ENCODE measurements at places on chromosomes 6 and 20.

DNA sequence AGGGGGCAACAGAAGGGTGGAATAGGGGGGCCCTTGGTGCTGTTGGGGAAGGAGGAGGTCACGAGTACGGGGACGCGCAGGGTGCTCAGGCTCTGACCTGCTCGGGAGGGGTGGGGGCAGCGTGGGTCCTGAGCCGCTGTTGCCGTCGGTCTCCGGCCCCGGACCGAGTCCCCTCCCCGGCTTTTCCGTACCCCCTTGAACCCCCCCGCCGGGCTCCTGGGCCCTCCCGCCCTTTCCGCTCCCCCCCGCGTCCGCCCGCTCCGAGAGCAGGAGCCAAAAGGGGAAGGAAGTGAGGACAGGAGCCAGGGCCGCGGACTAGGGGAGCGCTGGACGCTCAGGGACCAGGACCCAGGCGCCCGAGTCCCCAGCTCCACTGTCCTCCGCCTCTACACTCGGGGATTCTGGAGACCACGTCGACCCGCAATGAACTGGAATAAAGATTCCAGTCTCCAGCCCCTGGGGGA is at the start of gene RGL2:
TSS of gene RGL2 (minus strand) at position 170 of the 464 bp plus-strand sequence. CDS start 332 bp downstream, outside the sequence.
- no peak for DNase-seq

- DNase-seq: no peak
These were observed 44.6 kb upstream of the HDDC2 start for GRCh38 chr6:125346201-125346925.

DNA sequence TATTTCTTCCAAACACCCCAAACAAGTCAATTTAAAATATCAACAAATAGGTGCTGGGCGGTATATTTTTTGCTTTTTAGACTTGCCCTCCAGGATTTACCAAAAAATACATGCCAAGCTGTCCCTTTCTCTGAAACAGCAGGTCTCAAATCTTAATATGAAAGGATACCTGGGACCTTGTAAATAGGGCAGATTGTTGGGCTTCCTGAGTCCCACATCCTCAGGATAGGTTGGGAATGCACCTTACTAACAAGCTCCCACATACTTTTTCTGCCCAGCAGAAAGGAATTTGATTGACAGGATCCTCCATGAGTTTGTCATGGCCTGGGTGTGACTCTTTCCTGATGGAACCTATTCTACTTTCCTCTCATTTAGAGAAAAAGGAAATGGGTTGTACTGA is 4.9 kb upstream of the SLC24A3 start:
- no peak for DNase-seq

- no peak for DNase-seq
These were observed 24.0 kb downstream of the FGD2 start for GRCh38 chr6:37029249-37029971.

Data from DMS 273 treated with DMSO at 0.1 percent for 48 hours (cell line).